Stimulated activated CD8-positive, alpha-beta memory T cell treated with anti-CD3 and anti-CD28 coated beads, Interleukin-4, amount 100 ng/mL, for 4 hours (primary cell): ENCODE measurements at places on chromosomes 11 and 22.

DNA sequence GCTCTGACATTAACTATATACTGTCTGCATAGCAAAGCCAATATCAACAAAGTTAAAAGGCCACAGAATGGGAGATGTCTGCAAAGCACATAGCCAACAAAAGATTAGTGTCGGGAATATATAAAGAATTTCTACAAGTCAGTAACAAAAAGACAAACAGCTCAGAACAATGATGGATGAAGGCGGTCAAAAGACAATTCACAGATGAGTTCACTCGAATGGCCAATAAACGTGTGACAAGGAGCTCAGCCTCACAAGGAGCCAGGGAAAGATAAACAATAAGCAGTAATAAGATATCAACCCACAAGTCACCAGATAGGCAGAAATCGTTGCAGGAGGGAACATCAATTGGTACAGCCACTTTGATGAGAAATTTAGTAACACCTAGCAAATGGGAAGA, 106.0 kb upstream of the ISX start:
- DNase-seq: no peak

GRCh38 chr11:108891909-108892511, 227.1 kb downstream of the DDX10 start:
- no peak for DNase-seq

DNA sequence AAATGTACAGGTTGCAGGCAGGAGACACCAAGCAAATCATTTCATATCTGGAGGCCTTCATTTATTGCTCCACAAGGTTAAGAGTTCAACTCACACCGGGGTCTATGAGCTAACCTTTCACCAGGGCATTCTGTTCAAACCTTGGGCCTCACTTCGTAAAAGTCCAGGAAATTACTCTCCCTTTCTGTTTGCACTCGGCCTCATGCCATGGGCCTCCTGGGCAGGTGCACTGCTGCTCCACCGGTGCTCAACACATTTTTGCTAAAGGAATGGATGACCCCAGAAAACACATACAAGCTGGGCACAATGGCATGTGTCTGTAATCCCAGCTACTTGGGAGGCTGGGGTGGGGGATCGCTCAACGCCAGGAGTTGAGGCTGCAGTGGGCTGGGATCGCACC, 16.6 kb upstream of the RRP7A start:
- DNase-seq: no peak

DNA sequence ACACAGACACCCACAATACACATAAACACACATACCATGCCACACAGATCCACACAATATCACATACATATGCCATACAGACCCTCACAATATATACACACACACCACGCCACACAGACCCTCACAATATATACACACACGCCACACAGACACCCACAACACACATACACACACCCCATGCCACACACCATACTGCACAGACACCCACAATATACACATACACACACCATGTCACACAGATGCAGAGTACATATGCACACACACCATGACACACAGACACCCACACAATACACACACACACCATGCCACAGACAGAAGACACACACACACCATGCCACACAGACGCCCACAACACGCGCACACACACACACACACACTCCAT, 43.6 kb downstream of the SHISAL1 start:
- no peak for DNase-seq
